ENCODE measurements at places on chromosomes 2 and 18. TPM values are rescaled to one million over a fixed set of nuclear protein-coding genes. Genes with fewer than 3 reads are reported as not detected.

DNA sequence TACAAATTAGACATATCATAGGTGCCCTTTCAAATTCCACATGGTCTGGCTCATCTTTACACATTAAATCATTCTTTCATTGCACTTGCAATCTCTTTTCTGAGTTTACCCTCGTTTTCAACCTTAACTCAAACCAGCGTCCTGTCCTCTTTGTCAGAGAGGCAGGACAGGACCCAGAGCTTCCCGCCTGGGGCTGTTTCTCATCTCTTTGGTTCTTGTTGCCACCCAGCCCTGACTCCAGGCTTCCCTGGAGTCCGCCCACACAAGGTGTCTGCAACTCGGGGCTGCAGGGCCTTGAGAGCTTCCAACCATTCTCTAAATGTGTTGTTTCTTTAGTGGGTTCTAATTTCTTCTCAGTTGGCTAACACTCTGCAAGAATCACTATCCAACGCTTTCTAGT lies 24.4 kb downstream of the RBMS1 start:
- DNase-seq, result no peak

- DNase-seq, result no peak
These were observed 62.8 kb upstream of the RNF152 start for GRCh38 chr18:61955644-61956043.

The SCYGR4 gene
- total RNA-seq, result not detected

- no peak for DNase-seq
These were observed 12.0 kb downstream of the MRPL35 start for GRCh38 chr2:86211033-86211795.

The REG1B gene
- total RNA-seq, result not detected

GRCh38 chr2:98565286-98565860 lies 42.9 kb downstream of the COA5 start:
- no peak for DNase-seq

The DOK6 gene
- total RNA-seq, result 0.06 TPM

GRCh38 chr2:174802459-174802858 lies 38.2 kb upstream of the CHRNA1 start:
- no peak for DNase-seq

The DCDC2C gene
- not detected for total RNA-seq

The GNLY gene
- not detected for total RNA-seq

- DNase-seq, result no peak
These were observed 18.9 kb upstream of the PNPT1 start for GRCh38 chr2:55712477-55713060.

DNA sequence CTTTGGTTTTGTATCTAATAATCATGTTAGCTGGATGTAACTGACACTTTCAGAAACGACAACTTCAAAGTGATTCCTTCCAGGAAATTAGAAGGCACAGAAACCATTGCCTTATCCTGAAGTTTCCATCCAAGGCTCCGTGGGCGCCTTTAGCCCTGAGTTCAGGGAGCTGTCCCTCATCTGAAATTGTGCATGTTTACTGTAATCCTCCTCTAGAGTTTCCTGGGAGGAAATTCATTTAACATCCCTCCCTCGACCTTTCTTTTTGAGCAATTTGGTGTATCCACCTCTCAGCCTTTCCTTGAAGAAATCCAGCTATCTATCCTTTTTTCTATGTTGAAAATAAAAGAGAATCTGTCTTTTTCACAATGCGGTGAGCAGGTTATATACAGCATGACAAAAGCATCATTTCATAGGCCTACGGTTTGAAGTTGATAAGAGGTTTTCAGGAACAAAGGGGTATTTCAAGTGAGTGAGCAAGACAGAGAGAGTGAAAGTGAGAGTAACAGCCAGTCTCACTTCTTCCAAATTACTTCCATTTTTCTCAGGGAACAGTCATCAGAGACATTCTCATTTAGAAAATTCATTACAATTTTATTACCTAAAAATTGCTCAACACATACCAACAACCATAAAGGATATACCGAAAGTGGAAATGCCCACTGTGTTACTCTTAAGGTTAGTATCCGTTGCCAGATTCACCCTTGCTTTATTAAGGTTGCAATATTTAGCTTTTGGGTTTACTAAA lies 167.3 kb downstream of the MREG start:
- DNase-seq, result no peak

The MARCO gene
- total RNA-seq, result not detected

The MZT2A gene
- 121 TPM for total RNA-seq

DNA sequence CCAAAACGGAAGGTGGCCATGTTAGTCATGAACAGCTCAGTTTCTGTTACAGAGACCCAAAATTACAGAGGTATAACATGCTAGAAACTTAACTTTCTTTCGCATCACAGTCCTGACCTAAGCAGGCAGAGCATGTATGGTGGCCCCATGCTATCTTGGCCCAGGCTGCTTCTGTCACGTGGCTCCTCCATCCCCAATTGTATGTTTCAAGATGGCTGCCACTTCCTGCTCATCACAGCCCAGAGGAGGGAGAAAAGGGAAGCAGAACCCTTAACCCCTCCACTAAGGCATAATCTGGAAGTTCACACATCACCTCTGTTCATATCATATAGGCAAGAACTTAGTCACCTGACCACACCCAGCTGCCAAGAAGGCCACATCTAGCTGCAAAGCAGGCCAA lies 28.7 kb downstream of the CDK15 start:
- DNase-seq, result no peak

- DNase-seq, result peak; percentile 65
These were observed 141.0 kb downstream of the UXS1 start for GRCh38 chr2:106053116-106053515.

GRCh38 chr2:83901317-83901716 lies 557.8 kb downstream of the SUCLG1 start:
- DNase-seq, result no peak

- no peak for DNase-seq
These were observed 14.0 kb upstream of the INHBB start for GRCh38 chr2:120331903-120332302.

The MAL gene
- 0.29 TPM for total RNA-seq
